Coronary artery (tissue), 2 donors: ENCODE measurements at places on chromosomes 16 and 17.

- no peak for DNase-seq
Observed at GRCh38 chr17:32995416-32996045, 3.9 kb downstream of the SPACA3 start.

- no peak for DNase-seq
Observed at GRCh38 chr17:3921502-3922319, 5.4 kb upstream of the P2RX1 start.

DNA sequence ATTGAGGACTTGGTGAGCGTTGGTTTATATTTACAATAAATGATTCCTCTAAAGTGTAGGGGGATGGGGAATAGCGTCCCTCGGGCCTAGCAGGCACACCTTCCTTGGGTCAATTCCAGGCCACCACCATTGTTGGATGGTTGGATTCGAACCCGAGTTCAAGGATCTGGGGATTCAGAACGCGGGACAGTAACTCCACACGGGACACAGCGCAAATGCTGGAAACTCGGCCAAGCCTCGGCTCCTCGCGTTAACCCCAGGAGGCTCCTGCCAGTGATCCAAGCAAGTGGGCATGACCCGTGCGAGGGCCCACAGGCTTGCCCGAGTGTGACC lies 613 bp downstream of the B9D1 start:
- no peak for DNase-seq

GRCh38 chr17:10713318-10713717 lies 15.9 kb downstream of the ADPRM start:
- no peak for DNase-seq
